ENCODE measurements at places on chromosomes 1 and 21.

- DNase-seq = no peak
These were observed 369.6 kb upstream of the USP24 start for GRCh38 chr1:55584526-55585401.

DNA sequence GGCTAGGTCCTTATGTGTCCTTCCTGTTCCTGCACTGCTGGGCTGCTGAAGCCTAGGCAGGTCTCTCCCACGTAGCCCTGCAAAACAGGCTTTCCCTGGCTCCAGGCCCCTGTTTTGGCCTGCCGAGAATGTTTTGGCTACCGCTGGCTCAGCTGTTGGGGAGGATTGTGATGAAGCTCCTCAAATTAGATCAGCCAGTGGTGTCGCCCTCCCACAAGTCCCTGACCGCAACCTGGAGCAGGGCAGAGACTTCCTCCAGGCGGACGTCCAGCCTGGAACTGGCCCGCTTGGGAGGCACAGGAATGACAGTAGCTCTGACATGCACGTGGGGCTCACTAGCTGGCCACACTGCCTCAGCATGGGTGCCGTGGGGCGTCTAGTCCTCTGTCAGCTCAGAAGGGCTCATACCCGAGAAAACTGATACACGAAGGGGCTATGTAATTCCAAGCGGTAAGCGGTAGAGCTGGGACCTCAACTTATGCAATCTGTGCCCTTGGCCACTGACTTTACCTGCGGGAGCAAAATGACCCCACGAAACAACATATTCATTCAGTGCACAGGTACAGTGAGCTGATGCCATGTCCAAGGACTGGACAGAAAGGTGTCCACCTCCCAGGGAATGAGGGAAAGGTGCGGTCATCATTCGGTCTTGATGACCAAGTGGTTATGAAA is 26.6 kb downstream of the DHRS3 start:
- DNase-seq = no peak

- DNase-seq = no peak
These were observed 14.7 kb downstream of the TMCO1 start for GRCh38 chr1:165753934-165754333.

GRCh38 chr1:10242811-10243210 is 32.4 kb downstream of the KIF1B start:
- no peak for DNase-seq

DNA sequence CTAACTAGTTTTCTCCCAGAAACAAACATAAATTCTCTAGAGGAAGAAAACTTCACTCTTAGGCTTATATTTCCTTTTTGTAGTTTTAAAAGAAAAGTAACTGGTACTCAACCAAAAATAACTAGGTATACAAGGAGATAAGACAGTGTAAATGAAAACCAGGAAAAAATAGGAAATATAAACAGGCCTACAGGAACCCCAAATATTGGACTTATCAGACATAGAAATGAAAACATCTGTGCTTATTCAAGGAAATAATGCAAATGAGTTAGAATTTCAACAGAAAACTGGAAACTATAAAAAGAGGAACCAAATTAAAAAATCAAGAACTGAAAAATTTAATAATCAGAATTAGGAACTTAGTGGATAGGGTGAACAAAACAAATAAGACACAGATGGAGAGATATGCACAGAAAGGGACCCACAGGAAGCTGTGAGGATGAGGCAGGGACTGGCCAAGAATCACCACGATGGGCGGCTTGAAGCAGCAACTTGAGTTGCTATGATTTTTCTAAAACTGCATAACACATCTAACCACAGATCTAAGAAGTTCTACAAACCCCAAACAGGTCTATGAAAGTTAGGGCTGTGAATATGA is 67.5 kb upstream of the ACTRT2 start:
- no peak for DNase-seq

GRCh38 chr1:94096797-94097549 is 24.0 kb downstream of the ABCA4 start:
- DNase-seq = no peak

GRCh38 chr1:15176120-15176519 is 22.6 kb downstream of the TMEM51 start:
- no peak for DNase-seq

DNA sequence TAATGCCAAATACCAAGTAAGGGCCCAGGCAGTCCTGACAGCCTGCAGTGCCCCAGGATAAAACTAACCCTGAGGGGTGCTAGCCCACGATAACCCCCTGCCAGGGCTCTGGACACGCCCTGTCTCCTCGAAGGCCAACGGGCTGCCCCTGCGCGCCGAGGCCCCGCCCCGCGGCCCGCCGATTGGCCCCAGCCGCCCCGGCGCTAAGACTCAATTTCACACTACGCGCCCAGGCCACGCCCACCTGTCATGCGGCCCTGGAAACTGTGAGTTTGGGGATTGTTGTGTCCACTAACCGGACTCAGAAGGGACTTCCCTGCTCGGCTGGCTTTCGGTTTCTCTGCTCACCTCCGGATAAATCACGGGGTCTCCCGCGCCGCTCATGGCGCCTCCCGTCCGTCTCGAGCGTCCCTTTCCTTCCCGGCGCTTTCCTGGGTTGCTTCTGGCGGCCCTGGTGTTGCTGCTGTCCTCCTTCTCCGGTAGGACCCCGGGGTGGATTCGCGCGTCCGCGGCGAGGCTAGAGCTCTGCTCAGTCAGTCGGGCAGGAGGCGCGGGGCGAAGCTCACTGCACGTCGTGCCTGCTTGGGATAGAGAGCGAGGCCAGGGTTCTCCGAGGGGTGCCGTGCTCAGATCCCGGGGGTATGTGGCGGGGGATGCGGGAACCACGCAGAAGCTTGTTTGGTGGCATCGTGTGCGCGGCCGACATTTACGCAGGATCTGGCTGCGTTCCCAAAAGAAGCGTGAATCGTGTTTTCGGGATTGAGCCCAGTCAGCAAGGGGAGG is at the start of gene CR1L:
CR1L (plus strand) TSS at position 282 of the 783 bp plus-strand sequence; CDS start at position 383, 101 bp downstream.
- peak; percentile 80 for DNase-seq

- no peak for DNase-seq
These were observed 75.0 kb downstream of the ATP6V1G3 start for GRCh38 chr1:198465201-198466144.

GRCh38 chr1:74038042-74038441 is 159.9 kb downstream of the LRRIQ3 start:
- no peak for DNase-seq

Measured in activated T-cell treated with anti-CD3 and anti-CD28 coated beads, Interleukin-2, amount 50 U/mL, for 24 hours (primary cell).